Mucosa of descending colon (tissue), 3 donors: ENCODE measurements at places on chromosomes 5 and 9.

GRCh38 chr5:172487671-172488070, 33.3 kb upstream of the SH3PXD2B start:
- DNase-seq = no peak

- no peak for DNase-seq
Measured at GRCh38 chr9:81477669-81478068, 211.7 kb downstream of the TLE1 start.

GRCh38 chr9:77290373-77290772, 113.0 kb downstream of the VPS13A start:
- DNase-seq = no peak

DNA sequence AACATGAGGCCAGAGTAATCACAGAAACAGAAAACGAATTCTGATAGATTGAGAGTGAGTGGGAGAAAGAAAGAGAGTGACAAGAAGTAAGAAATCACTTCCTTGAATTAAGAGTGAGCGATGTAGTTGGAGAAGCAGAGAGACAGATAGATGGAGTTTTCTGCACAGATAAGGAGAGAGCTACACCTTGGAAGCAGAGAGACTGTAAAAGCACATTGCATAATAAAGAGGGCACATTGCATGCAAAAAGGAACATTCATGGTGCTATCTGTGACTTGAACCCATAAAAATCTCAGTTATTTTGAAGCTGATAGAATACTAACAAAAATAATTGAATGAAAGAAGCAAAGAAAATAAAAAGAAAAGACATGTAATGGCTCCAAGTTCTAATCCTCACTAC, 943.8 kb downstream of the NR2F1-AS1 start:
- no peak for DNase-seq

DNA sequence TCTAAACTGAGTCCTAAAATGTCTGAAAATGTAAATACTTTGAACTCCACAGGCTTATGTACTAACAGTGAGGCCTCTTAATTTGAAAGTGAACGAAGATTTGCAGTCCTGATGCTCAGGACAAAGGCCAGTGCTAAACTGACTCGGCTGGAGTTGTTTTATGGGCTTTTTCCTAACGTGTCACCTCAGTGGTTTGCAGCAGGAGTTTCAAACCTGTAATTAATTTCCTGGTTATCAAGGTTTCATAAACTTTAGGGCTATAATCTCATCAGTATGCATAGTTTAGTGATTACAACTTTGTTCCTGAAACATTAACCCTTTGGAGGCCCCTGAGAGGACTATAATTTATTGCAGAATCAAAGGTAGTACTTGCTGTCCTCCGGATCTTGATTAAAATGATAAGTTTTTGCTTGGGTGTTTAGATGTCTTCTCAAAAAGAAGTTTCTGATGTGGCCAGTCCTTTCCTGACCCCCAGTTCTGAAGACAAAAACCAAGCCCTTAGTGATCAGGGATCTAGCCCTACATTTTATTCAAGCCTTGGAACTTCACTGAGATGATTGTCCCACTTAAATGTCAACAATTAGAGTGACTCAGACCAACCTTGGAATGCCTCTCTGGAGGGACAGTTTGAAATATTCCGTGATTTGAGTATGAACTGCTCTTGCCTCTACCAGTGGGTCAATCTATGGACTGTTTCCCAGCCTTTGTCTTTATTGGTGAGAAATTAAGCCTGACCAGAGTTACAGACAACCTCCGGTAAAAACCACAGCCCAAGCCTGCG, 11.1 kb upstream of the S100Z start:
- DNase-seq = peak; percentile 56

DNA sequence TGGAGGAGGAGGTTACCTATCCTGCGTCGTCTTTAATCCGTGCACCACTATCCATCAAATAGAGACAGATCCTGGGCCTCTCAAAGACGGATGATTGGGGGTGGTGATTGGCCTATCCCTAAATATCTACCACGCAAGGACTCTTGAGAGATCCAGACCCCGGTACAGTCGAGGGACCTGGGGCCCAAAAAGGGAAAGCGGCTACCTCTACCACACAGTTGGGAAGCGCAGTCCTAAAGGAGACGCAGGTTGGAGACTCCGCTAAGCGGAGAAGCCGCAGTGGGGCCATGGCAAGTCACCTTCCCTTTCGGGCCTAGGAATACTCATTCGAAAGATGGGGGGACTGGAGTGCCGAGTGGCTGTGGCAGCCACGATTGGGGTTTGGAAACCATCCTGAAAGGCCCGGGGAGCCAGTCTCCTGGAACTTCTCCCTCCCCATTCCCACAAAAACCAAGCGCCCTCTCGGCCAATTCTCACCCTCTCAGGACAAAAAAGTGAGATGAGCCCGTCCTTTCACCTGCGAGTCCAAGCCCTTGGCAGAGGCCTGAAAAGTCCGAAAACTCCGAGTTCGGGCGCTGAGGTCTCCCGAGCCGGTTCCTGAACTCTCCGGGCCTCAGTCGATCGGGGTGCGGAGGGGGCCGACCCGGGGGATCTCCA, 499 bp upstream of the FOXE1 start:
- no peak for DNase-seq

GRCh38 chr9:115746496-115746895, 407.1 kb upstream of the PAPPA start:
- no peak for DNase-seq

DNA sequence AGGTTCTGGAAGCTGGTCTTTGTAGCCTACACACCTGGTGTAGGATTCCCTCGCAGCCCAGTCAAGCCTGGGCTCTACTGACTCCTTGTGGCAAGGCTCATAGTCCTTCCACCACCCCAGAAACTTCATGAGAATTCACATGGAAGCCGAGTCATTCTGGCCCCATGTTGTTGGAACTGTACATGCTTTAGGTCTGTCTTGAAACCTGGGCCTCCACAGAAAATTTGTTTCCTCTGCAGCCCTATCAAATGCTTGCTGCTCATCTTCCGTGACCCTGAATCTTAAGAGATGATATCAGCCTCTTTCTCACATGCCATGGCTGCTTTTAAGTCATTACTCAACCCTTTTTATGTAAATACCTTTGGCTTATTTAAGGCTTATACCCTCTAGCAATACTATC, 113.4 kb upstream of the GRHPR start:
- DNase-seq = no peak

DNA sequence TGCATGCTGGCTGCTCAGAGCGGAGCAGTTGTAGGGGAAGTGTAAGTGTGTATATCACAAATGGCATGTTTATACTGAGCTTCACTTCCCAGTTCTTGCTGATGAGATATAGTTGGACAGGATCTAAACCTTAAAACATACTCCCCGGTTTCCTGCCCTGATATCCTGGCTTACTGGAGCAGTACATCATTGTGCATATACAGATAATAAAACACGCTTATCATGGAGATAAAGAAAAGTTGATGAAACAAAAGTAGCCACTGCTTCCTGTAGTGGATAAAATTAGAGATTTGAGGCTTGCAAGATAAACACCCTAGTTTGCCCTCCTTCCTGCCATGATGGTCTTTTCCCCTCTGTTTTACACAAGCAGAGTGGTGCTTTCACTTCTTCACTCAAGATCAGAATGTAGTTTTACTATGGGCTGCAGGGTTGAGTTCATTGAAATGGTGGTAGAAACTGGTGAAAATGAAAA, 15.0 kb downstream of the NPR3 start:
- DNase-seq = no peak

- DNase-seq = no peak
Measured at GRCh38 chr5:170631466-170632195, 127.8 kb downstream of the KCNIP1 start.

- no peak for DNase-seq
Measured at GRCh38 chr9:32882705-32883104, 99.4 kb downstream of the TMEM215 start.

DNA sequence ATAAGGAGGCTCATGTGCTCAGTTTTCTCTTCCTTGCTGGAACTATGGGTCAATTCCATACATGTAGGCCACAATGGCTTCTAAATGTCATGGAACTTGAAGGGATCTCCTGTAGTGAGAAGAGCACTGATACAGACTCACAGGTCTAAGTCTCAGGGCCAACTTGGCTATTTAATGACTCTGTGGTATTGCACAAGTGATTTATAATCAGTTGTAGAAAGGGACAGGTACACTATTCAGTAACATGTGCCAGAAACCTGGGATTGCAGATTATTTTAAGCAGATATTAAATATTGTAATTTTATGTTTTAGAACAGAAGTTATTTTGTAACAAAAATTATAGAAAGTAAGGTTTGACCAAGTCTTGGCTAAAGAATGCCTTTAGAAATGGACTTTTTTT, 241.5 kb upstream of the PIK3R1 start:
- DNase-seq = no peak

- DNase-seq = no peak
Measured at GRCh38 chr5:57468481-57469163, 14.0 kb downstream of the ACTBL2 start.

- no peak for DNase-seq
Measured at GRCh38 chr5:60488466-60489130, 211.4 kb downstream of the DEPDC1B start.

DNA sequence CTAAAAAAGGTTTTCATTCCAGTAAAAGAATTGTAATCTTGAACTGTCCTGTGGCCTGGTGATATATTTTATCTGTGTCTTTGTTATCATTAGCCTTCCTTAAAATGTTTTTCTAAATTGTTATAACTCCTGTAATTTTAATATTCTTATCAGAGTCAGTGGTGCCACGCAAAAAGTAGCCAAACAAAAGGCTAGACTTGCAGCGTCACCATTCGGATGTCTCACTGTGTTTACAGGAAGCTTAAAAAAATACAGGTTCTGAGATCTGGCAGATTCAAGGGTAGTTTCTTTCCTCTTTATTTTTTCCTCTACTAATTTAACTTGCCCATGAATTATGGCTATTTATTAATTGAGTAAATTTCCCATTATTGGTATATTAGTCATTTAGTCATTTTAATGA, 362.3 kb downstream of the MAT2B start:
- DNase-seq = no peak

DNA sequence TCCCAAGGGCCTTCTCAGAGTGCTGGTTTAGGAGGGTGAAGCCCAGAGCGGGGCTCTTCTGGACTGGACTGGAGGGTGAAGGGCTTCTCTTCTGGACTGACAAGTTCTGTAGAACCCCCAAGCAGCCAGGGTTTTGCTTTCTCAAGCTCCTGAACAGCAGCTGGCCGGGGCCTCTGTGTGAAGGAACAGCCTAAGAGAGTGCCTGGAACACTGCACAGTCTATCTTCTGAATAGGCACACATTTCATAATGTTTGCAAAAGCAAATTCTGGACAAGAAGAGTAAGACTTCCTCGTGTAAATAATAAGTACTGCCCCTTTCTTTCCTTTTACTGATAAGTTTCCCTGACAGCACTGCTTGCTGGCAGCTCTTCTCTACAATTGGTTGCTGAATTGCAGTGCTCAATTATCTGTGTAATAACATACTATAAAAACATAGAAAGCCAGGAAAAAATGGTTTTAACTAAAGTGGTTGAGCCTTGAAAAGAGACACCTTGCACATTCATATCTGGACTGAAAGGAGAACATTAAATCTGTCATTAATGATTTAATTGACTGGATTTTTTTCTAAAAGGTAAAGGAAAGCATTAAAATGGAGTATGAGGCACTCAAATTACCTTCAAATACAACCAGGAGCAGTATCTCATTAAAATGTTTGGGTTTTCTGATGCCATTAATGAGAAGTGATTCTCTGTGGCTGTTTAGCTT, 20.5 kb downstream of the MAST4 start:
- DNase-seq = no peak

GRCh38 chr9:129036923-129037766, 719 bp downstream of the MIGA2 start:
- peak; percentile 29 for DNase-seq

DNA sequence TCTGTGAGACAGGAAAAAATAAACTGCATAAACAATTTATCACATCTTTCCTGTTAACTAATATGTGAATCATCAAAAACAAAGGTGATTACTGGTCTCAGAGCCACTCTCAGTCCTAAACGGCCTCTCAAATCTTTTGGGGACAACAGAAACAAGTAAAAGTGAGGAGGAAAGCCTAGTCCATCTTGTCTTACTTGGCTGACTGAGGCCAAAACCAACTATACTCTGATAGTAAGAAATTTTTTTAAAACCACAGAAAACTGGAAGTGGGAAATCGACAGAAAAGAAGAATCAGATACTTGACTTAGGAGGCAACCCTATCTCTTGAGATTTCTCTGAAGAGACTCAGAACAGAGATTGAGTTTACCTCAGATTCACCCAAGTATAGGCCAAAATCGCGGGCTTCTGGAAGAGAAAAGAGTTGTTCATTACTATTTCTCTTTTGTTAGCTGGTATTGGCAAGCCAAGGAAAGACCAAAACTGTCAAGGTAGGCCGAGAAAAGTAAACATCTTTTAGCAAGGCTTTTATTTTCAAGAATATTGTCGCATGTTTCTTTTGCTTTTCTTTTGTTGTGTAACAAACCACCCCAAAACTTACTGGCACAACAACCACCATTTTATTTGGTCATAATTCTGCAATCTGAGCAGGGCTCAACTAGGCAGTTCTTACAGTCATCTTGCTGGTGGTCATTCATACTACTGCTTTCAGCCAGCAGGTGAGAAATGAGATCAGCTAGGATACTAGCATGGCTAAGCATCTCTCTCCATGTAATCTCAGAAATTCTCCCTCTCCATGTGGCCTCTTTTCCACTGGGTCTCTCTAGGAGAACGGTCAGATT, 46.1 kb downstream of the RFX3 start:
- no peak for DNase-seq

DNA sequence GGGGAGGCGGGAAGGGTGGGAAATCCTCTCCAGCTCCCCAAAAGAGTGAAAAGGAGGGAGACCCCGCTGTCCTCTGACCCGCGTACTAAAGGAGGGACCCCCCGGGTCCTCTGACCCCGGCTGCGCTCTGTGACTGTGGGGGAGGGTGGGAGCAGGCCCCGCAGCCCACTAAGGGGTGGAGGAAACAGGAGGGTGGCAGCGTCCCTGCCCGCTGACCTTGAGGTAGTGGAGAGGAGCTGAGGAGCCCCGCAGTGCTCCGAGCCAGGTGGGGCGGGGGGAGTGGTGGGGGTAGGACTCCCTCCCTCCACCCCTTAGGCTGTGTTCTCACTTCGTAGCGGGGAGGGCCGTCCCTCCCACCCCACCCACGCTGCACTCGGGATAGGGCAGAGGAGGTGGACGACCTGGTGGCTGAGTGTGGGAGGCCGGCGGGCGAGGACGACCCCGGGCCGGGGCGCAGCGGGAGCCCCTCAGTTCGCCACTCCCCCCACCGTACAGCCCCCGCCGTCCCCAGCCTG, 449 bp upstream of the ADCY2 start:
- no peak for DNase-seq

GRCh38 chr5:1050423-1051365, 42.1 kb downstream of the NKD2 start:
- DNase-seq = no peak

DNA sequence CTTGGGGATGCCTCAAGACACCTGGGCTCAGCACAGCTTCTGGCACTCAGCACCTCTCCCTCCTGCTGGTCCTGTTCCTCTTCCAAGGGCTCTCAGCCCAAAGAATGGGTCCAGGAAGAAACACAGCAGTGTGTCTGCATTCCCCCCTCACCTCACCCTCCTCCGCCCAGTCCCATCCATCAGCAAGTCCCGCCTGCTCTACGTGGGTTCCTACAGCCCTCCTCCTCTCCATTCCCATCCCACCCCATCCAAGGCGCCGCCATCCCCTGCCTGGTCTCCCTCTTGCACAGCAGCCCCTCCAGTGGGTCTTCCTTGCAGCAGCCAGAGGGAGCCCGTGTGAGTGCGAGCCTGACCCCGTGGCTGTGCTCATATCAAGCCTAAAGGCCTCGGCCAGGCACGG, 52.3 kb upstream of the RPL26L1 start:
- DNase-seq = no peak

- DNase-seq = no peak
Measured at GRCh38 chr9:91301161-91301560, 60.6 kb downstream of the AUH start.
